HuH-7.5 (cell line): ENCODE measurements at places on chromosomes 3 and 15.

DNA sequence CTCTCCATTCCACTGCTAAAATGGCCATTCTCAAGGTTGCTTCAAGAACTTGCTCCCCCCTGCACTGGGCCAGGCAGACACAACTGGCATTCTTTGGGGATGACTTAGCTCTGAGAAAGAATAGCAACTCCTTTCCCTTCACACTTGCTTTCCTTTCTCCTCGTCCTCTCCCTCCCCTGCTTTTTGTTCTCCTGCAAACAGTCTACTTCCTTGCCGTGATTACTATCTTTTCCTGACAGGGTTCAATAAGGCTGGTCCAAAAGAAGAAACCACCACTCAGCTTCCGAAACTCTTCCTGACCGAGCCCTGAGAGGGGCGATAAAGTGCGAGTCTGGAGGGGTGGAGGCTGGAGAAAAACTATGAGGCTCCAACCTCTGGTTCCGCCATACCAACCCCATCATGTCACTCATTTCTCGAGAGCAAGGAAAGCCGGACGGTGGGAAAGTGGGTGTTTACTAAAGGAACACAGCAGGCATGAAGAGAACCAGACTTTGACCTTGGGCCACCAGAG is 5.0 kb downstream of the AMOTL2 start:
- DNase-seq = no peak

- DNase-seq = no peak
Observed at GRCh38 chr3:49813497-49814174, at the start of gene UBA7. UBA7 (minus strand) TSS chr3:49813953; CDS start chr3:49813787, 166 bp downstream.

DNA sequence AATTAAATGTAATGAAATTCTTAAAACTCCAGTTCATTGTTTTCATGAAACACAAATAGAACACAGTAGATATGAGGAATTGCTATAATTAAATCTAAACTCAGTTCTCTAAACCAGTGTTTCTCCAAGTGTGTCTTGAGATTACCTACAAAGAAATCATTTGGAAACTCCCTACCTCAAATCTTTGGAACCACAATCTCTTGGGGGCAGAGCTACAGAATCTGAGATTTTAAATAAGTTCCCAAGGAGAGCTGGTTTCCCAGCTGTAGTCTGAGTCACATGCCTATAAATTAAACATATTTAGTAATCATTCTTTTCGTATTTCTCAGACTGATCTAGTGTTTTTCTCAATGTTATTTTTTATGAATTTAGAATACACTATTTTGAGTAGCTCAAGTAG is 17.0 kb upstream of the ACTC1 start:
- DNase-seq = no peak

- no peak for DNase-seq
Observed at GRCh38 chr15:60137711-60138396, 133.7 kb downstream of the FOXB1 start.

DNA sequence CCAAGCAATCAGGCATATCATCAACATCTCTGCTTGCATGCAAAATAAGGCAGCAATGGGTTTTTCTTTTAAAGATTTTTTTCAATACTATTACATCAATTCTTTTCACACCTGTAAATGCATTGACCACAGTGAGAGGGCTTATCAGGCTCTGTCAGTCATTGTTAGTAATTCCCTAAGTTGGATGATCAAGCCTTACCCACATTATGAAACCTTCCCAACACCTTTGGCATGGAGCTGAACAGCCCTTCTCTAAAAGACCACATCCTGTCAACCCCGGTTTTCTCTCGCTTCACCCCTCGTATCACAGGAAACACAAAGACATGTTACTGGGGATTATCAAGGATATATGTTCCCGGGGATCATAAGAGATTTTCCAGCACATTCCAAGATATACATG is 135.2 kb upstream of the SLC24A5 start:
- no peak for DNase-seq

DNA sequence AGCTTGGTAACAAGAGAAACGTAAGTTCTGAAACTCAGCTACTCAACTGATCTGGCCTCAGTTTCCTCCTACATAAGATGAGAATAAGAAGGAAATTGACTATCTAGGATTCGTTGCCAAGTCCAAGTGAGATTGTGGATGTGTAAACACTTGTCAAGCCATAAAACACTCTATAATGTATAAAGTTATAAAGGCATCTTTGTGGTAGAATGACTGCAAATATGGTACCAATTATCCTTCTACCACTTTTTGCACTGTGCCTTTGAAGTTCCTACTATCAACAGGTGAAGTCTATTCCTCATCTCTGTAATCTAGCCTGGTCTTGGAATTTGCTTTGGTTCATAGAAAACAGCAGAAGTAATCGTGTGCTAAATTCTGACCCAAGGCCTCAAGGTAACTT is 138.2 kb downstream of the GADL1 start:
- DNase-seq = no peak
